ENCODE measurements at places on chromosomes 3 and 15. TPM values are rescaled to one million over a fixed set of nuclear protein-coding genes. Genes with fewer than 3 reads are reported as not detected.

The PEX5L gene
- total RNA-seq, result 9.1 TPM

The TMC3 gene
- not detected for total RNA-seq

The ACOX2 gene
- total RNA-seq, result 13.3 TPM

The GOLGA8J gene
- total RNA-seq, result 0.23 TPM

The IGF2BP2 gene
- total RNA-seq, result 17.0 TPM

The HTR3E gene
- not detected for total RNA-seq

The LSG1 gene
- total RNA-seq, result 11.3 TPM

The PRTG gene
- total RNA-seq, result 0.05 TPM

The GASK1A gene
- total RNA-seq, result 4.4 TPM

The SMCO1 gene
- not detected for total RNA-seq

The LDHAL6B gene
- total RNA-seq, result not detected

The SKOR1 gene
- total RNA-seq, result 0.46 TPM

GRCh38 chr3:80215191-80215590 is 447.4 kb upstream of the ROBO1 start:
- DNase-seq, result no peak

GRCh38 chr3:106251160-106251892 is 382.5 kb upstream of the CBLB start:
- no peak for DNase-seq

GRCh38 chr3:63557912-63558311 is 94.6 kb upstream of the SNTN start:
- no peak for DNase-seq

GRCh38 chr3:193947596-193947995 is 188.4 kb upstream of the HES1 start:
- no peak for DNase-seq

GRCh38 chr15:84840741-84841429 is 23.7 kb downstream of the ALPK3 start:
- peak; percentile 88 for DNase-seq

GRCh38 chr15:84873997-84874396 is 10.5 kb upstream of the SLC28A1 start:
- DNase-seq, result no peak

GRCh38 chr3:58518291-58518789 is 18.6 kb downstream of the ACOX2 start:
- no peak for DNase-seq

- no peak for DNase-seq
These were observed 28.3 kb upstream of the CRYBG3 start for GRCh38 chr3:97793420-97794019.

- no peak for DNase-seq
These were observed 5.7 kb downstream of the GHSR start for GRCh38 chr3:172442606-172443005.

DNA sequence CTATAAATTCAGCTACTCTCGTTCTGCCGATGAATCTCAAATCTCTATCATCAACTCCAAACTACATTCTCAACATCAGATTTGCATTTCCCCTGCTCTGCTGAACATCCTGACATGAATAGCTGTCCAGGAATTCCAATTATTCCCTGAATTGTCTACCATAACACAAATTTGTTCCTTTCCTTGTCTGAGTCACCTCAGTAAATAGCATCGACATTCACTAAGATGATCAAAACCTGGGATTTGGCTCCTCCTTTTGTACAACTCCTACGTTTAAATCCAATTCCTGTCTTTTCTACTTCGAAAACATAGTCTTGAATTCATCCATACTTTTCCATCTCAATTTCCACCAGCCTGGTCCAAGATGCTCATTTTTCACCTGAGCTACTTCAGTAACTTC is 107.0 kb downstream of the GREM1 start:
- no peak for DNase-seq

DNA sequence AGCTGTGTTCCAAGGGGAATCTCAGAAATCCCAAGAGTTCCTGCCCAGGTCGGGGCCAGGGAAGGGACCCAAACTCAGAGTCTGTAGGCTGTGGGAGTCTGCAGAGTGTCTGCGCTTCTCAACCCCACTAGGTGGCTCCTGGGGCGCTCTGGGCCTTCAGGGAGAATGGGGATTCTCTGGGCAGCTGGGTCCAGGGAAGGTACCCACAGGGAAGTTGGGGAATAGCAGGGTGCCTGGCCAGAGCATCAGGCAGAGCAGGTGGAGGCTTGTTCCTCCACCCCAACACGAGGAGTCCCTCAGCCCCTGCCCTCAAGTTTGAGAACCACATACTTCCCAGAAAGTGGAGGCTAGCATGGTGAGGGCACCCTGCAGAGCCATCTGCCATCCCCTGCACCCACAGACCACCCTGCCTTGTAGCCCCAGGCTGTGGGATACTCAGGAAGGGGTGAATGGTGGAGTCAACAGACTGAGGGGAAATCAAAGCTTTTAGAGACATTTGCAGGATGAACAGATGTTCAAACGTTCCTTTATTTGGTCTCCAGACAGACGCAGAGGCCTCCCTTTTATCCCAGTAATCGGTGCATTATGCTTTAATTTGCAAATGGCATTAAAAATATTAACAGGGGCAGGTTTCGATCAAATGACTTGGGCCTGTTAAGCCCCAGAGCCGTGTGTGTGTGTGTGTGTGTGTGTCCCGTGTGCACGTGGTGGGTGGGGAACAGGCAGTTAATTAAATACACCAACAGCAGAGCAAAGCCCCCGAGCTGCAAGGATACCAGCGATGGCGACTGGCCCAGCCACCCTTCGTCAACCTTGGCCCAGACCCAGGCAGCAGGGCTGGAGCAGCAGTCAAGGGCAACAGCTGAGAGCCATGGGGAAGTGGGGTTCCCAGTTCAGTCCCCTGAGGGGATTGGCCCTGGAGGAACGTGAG is 57.7 kb downstream of the DNAJB8 start:
- DNase-seq, result peak; percentile 56

DNA sequence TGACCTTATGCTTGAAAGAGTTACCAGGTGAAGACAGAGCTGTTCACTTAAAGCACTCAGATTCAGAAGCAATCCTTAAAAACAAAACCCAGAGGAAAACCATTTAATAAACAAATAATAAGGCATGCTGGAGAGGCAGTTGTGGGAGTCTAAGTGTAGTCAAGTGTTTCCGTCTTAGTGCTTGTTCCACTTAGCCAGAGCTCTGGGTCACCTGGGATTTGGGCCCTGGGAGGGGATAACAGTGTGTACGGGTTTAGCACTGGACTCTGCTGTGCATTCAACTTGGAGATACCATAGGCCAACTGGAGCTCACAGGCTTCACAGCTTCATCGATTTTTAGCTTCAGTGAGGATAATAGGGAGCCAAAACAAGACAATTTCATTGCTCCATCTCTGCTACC is 444.6 kb downstream of the CNTN4 start:
- no peak for DNase-seq

DNA sequence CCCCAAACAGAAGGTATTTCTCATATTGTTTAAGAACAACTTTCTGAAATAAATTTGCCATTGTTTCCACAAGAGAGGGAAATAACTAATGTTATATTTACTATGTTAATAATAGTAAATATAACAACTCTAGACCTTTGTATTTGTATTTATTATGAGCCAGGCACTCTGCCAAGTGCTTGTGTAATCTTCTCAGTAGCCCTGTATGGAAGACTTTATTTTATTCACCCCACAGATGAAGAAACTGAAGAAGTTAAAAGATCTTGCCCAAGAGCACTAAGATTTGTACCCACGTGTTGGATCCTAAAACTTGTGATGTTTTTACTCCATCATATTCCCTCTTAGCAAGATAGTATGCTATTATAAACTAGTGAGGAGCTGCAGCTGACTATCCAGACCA is 12.0 kb upstream of the GNB4 start:
- no peak for DNase-seq

DNA sequence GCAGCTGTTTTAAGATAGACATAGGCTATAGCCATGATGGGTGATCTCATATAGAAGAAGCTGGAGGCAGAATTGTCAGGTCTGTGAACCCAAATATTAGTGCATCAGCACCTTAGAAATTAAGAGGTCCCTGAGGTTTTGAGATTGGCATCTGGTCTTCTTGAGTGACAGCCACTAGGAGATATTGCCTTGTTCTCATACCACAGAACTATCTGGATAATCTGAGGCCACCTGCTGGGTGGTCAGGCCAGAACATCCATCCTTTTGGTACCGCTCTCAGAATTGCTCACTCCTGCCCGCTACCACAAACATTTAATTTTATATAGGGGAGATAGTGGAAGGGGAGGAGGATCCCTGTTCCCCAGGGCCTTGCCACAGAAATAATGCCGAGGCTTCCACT is 210.6 kb upstream of the ZPLD1 start:
- no peak for DNase-seq

DNA sequence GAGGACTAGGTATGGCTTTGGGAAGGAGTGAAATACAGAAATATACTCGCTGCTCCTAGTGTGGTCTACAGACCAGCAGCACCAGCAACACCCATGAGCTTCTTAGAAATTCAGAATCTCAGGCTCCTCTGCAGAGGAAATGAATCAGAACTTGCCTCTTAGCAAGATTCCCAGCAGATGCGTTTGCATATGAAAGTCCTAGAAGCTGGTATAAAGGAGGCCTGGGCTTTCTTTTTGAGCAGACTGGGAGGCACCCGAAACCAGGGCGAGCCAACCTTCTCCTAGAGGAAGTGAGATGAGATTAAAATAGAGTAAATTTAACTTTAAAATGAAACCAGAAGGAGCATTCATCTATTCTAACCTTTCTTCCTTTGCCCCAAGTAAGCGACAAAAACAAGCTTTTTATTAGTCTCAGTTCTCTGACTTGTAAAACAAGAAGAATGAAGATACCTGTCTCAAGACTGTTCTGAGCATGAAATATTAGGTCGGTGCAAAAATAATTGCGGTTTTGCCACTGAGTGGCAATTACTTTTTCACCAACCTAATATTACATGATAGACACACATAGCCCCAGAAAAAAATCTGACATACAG is 140.0 kb downstream of the PDZRN3 start:
- no peak for DNase-seq

- DNase-seq, result no peak
These were observed 4.5 kb downstream of the CHRD start for GRCh38 chr3:184384342-184384741.

DNA sequence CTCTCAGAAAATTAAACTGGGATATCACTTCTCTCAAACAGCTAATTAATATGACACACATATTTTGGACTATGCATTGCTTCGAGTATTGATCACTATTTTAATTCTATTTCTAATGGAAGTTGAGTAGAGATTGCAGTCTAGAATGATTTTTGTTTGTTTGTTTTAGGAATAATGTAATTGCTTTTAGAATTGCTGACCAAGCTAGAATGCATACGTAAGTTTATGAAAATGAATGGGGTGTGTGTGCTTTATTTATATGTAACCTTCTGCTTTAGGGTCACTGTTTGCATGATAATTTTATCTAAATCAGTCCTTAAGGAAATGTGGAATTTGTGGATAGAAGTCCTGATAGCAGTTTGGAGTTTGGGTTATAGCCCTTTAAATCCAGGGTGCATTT is 371.4 kb downstream of the NR2F2 start:
- no peak for DNase-seq

- DNase-seq, result no peak
These were observed 423.2 kb downstream of the IL5RA start for GRCh38 chr3:2686816-2687502.

DNA sequence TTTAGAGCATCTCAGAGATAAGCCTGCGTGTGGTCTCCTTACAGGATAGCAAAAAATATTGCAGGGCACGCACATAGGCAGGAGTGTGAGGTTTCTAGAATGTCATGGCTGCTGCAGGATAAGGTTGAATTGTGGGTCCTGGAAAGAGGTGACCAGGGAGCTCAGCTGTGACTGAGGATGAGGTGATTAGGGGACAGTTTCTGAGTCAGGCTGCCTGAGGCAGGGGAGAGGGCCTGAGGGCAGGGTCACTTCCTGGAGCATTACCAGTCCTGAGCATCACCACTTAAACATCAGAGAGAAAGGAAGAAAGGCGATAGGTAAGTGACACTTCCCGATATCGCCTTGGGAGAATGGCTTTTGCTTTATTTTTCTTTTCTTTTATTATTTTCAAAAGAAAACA is 813.8 kb downstream of the TUSC7 start:
- DNase-seq, result no peak

- DNase-seq, result no peak
These were observed 379.7 kb upstream of the CNTN6 start for GRCh38 chr3:713006-713621.

DNA sequence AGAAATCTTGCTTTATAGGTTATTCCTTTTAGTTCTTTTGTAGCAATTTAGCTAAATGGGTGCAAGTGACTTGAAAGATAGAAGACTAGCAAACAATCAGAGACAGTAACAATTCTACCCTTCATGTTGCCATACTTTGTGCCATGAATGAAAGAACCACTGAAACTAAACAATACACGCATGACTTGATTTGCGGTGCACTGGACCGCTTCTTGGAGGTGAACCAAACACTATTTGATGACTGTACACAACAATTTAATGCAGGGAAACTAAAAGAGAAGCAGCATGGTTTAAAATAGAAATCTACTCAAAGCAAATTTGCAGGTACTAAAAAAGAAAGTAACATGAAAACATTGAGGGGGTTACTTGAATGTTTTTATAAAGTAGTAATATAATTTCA is 331.0 kb upstream of the RARB start:
- DNase-seq, result no peak

DNA sequence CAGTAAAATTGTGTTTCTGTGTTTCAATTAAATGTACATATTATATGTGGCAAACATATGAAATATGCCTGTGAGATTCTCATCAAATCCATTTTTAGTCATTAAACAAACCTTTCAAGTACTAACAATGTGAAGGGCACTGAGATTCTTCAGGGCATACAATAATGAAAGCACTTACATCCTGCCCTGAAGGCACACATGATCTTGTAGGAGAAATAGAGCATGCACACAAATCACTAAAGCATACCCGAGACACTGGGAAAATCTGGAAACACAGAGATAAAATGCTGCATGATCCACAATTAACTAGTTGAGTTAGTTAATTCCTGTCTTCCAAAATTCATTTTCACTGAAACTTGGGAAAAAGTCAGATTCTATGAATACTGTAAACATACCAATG is 810.5 kb upstream of the NECTIN3 start:
- DNase-seq, result no peak
